Sigmoid colon (tissue), 7 donors: ENCODE measurements at places on chromosomes 13 and 19. TPM values are rescaled to one million over a fixed set of nuclear protein-coding genes. Genes with fewer than 3 reads are reported as not detected.

- DNase-seq = no peak
Observed at GRCh38 chr19:12695096-12695495, 1.3 kb downstream of the FBXW9 start.

The NAT14 gene
- total RNA-seq = 10.5 TPM

- DNase-seq = no peak
Observed at GRCh38 chr19:2724148-2724557, 3.0 kb upstream of the DIRAS1 start.

DNA sequence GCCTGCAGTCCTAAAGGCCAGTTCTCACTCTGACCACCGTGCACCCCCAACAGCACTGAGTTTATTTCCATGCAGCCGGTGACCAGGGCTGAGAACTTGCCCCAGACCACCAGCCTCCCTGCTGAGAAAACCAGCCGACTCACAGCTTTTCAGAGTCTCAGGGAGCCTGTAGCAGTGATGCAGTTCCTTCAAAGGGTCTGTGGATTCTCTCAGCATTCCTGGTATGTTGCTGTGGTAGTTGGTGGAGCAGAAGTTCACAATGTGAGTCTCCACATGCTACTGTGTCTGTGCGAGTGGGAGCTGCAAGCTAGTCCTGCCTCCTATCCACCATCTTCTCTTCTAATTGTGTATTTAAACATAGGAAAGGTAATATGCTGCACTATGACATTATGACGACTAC is 254.9 kb upstream of the KLF12 start:
- DNase-seq = no peak

The KRTDAP gene
- not detected for total RNA-seq

The PIAS4 gene
- total RNA-seq = 18.6 TPM

The BBC3 gene
- total RNA-seq = 5.3 TPM

GRCh38 chr13:103391936-103392335 is 325.7 kb upstream of the SLC10A2 start:
- DNase-seq = no peak

The KCNN4 gene
- 3.3 TPM for total RNA-seq

The URAD gene
- not detected for total RNA-seq

GRCh38 chr19:19403373-19403901 is 2.0 kb upstream of the GATAD2A start:
- no peak for DNase-seq

The FUT2 gene
- not detected for total RNA-seq

The JOSD2 gene
- total RNA-seq = 47.9 TPM

The FLT3LG gene
- total RNA-seq = 11.1 TPM

The RPL28 gene
- 607 TPM for total RNA-seq

GRCh38 chr13:40662866-40663265 is 3.6 kb downstream of the FOXO1 start:
- no peak for DNase-seq

The TEKTIP1 gene
- 1.4 TPM for total RNA-seq
